MM.1S (cell line): ENCODE measurements at places on chromosomes 6 and 20.

- DNase-seq: peak; percentile 33
Measured at GRCh38 chr6:32192608-32193039, at the start of gene GPSM3. Gene GPSM3, minus strand, starts transcription at chr6:32192643. Its CDS starts 130 bp downstream, at chr6:32192513.

DNA sequence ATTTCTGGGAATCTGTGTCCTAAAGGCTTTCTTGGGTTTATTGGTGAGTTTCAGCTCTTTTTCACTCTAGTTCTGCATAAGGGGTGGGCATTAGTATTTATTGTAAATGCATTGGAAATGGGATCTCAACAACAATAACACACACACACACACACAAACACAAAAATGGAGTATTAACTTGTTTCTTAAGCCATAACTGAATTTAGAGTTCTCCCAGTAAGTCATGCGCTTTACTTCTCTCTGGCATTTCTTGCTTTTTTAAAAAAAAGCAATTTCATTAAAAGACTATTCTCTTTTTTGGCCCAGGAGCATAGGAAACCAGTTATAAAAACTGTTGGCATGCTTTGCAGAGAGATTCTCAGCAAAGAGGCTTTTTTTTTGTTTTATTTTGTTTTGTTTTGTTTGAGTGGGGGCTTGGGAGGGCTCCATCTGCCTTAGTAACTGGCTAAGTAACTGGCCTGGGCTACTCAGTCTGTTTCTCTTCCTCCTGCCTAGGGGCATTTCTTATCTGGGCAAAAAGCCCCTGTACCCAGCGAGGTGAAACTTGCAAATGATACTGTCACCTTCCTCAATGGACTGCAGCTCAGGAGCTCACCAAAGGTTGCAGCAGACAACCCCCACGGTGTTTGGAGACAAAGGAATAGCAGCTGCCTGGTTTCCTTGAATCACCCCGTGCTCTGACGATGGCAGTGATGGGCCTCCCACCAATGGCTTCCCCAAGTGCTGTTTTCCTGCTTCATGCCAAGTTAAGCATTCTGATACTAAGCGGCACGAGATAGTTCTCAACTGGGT, 128.5 kb downstream of the BCAS1 start:
- DNase-seq: peak; percentile 71

DNA sequence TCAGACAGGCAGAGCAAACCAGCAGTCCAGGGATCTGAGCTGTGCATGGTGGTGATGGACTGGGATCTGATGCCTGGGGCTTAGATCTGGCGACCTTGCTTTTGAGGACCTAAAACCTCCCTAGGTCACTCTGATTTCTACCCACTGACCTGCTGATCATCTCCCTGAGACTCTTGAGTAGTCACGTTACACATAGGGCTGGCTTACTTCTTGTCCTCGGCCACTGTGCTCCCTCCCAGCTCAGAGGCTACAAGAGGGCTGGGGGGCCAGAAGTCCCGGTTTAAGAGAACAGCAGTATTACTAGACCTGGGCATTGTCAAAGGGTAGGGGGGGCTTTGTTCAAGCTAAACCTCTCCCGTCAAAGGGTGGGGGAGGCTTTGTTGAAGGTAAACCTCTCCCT, 5.5 kb downstream of the DYNLT1 start:
- no peak for DNase-seq

GRCh38 chr20:17227219-17227575, 357 bp downstream of the PCSK2 start:
- no peak for DNase-seq

DNA sequence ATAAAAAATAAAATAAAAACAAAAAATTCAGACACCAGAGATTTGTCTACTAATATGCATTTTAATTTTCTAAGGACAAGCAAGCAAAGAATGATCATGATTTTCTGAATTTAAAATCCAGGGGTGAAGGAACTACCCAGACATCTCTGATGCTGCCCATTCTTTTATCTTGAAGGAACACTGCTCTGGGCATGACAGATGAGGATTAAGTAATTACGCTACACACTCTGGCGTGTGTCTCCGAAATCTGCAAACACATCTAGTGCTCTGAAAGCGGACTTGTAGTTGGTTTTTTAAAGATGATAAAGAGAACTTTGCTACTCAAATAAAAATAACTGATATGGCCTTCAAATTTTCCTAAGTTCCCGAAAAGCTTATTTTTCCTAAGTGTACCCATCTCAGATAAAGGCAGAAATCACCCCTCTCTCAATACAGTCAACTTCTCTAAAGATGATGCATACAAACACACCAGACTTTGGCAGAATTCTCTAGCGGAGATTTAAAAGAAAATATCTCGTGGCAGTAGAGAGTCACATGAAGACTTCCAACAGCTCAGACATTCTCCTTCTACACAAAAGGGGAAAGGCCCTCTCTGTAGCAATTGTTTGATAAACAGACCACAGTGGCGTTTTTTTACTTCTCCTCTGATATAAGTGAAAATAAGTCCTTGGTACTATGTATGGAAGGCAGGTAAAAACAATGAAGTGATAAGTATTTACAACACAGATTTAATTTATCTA, 133.8 kb downstream of the BACH2 start:
- no peak for DNase-seq
